ENCODE measurements at places on chromosomes 6 and 20.

GRCh38 chr6:158954753-158955152 is 45.2 kb downstream of the RSPH3 start:
- no peak for DNase-seq

DNA sequence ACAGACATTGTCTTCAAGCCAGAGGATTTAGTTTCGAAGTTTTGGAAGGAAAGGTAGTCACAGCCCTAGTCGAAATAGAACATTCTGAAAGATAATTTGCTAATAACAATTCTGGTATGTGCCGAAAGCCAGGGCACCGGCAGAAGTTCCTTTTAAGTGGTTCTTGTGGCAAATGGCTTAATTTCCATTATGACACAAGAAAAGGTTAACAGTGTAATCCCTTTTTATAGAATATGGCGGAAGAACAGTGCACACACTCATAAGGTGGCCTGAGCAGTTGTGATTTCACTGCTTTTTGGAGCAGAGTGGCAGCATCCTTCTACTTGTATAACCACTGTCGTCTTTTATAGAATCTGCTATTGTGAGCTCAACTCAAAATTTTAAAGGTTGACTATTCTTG is 152.4 kb downstream of the SASH1 start:
- no peak for DNase-seq

DNA sequence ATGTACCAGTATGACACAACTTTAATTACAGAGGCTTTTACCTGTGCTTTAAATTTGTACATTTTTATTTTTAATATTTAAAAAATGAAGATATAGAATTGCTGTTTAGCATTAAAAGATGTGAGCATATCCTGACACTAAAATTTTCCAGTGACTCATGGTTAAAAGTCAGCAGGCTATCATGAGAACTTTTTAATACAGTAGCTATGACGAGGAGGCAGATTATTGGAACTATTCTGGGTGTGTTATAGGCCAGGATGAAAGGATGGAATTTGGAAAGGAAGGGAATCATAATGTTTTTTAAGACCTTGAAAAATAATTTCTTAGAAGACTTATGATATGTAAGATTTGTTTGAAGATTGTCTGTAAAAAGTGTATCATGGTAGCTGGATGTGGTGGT is 91.0 kb downstream of the GFRA4 start:
- no peak for DNase-seq

DNA sequence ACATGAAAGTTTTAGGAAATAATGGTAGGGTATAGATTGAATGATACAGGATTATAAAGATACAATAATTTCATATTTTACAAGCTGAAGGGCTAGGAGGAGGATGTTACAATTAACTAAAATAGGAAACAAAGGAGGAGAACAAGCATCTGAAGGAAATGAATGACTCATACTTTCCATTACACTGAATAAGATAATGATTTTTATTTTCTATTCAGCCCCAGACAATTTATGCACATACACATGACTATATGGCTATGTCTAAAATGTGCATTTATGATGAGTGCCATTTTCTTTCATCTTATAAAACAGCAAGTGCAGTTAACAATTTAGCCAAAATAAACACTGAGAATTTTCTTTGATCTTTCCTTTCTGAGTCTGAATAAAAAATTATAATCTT is 994.6 kb upstream of the ADGRB3 start:
- no peak for DNase-seq

DNA sequence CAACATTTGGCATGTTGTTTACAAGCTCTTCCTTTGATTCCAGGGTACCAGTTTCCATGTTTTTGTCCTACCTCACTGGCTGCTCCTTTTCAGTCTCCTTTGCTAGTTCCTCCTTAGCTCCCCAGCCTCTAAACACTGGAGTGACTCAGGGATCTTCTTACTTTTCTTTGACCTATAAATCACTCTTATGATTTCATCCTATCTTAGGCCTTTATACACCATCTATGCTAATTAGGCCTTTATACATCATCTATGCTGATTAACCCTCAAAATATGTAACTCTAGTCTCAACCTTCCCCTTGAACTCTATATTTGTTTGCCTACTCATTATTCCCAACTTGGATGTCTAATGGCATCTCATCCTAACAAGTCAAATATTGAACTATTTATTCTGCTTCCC is 9.5 kb downstream of the TMEM30A start:
- DNase-seq = no peak

- no peak for DNase-seq
Observed at GRCh38 chr6:56913285-56914074, 41.4 kb upstream of the BEND6 start.

DNA sequence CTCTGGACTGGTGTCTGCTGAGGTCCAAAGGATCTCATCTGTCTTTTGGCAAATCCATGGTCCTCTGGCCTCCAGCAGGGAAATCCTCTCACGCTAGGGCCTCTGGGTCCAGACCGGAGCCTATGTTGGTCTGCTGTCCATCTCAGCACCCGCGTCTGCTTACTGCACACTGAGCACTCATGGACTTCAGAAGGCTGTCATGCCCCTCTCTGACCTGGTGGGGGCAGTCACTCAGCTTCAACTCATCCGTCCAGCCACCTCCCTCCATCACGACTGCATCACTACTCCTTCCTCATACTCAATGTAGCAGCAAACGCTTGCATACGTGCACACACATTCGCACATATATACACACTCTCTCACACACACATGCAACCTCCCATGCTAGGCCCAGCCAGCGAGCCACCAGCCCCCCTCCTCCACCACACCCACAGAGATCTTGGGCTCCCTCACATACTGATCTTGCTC is 33.3 kb downstream of the GABRR2 start:
- DNase-seq = no peak

DNA sequence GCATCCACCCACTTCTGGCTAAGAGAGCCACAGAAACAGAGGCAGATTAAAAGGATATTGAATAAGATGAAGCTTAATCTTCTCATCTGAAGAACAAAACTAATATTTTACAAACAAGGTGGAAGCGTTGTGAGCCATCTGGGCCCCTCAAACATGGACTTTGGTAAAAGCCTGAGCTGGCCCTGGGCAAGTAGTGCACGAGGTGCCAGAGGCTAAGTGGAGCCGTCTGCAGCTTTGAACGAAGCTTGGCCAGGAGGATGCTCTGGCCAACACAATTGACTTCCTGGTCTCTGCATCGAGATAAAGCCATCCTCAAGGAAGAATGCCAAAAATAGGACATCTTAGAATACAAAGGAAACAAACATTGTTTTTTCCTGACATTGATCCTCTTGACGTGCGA is 53.2 kb upstream of the PLEKHG1 start:
- DNase-seq = no peak

GRCh38 chr20:9353180-9353915 is 161.0 kb upstream of the LAMP5 start:
- no peak for DNase-seq

- peak; percentile 54 for DNase-seq
Observed at GRCh38 chr6:88982720-88983119, 19.3 kb upstream of the RNGTT start.

GRCh38 chr20:58511364-58511763 is 3.8 kb downstream of the APCDD1L start:
- no peak for DNase-seq

- DNase-seq = no peak
Observed at GRCh38 chr20:62952373-62952967, at the start of gene SLC17A9. Gene SLC17A9 (plus strand): TSS chr20:62952709. CDS start chr20:62952831, 122 bp downstream.

GRCh38 chr6:8278562-8278961 is 156.8 kb downstream of the SLC35B3 start:
- no peak for DNase-seq

DNA sequence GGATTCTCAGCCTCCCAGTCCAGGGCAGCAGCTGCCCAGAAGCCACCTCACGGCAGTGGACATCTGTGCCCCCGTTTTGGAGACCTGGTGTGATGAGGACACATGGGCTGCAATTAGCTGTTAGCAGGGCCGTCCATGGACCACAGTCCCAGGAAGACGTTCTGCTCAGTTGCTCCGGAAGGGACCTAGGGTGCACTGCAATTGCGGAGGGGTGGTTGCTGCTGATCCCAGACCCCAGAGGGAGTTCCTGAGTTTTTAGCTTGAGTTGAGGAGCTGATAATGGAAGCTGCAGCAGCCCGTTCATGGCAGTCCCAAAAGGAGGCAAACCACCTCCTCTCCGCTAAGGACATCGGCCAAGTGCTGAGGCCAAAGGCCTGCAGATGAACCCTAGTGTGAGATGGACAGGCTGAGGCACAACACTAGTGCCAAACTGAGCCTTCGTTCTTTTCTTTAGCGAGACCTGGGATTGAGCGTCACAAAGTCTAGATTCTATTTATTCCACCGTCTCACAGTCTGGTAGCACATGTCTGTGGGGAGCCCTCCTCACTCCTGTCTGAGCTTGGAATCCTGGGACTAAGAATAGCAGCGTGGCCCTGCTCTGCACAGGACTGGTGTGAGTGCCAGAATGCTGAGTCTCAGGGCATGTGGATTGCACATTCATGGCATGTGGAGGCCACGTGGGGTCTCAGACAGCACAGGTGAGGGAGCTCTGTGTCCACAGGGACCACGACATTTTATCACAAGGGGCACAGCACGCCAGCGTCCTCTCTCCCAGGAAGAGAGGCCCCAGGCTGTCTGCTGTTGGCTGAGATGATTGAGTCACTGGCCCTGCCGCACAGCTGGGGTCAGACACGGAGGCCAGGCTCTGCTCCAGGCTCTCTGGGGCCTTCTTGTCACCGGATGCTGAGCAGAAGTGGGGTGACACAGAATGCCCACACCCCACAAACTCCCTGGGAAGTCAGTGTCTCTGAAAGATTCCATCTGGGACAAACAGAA is 113.4 kb downstream of the PSMB1 start:
- no peak for DNase-seq

DNA sequence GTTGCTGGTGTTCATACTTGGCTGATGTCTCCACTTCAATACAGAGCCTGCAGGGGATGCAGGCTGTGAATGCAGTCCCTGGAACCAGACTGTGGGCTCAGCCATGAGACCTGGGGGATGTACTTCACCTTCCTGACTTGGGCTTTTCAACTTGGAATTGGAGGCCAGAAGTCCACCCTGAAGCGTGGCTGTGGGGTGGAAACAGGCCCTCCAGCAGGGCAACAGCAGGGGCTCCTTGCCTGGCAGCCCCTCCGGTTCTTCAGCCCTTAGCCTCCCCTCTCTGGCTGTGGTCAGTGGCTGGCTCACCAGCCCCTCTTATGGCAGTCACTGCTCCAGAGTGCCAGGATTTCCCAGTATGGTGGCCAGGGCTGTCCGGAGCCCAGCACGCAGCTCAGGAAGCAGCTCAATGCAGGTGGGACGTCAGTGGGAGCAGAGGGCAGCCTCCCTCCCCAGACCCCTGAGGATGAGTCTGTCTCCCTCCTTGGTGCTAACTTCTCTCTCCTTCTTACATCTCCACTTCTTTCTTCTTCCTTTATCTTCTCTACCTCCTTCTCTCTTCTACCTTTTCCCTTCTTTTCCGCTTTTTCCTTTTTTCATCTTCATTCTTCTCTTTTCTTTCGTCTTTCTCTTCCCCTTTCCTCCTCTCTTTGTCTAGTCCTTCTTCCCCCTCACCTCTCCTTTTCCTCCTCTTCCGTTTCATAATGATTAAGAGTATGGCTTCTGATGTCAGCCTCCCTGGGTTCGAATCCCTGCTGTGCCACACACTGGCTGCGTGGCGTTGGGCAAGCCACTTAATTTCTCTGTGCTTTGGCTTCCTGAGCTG is 45.3 kb downstream of the SLC52A3 start:
- DNase-seq = no peak

GRCh38 chr6:122063076-122063475 is 336.4 kb upstream of the HSF2 start:
- no peak for DNase-seq

DNA sequence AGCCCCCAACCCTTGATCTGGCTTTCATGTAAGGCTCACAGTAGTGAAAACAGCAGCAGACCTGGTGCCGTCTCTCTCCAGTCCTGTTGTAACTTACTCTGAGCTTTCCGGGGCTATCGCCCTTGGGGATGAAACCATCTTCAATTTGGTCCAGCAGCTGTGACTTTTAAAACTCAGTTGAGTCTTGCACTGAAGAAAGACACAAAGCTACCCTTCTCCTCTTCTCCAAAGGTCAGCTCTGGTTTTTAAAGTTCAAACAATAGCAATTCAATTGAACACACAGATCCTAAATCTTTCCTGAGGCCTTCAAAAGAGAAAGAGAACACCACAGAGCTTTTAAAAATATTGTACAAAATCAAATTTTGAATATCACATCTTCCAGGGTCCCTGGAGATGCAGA is 83.5 kb downstream of the SNX5 start:
- no peak for DNase-seq

GRCh38 chr20:63522091-63522868 is 1.7 kb downstream of the PPDPF start:
- no peak for DNase-seq

DNA sequence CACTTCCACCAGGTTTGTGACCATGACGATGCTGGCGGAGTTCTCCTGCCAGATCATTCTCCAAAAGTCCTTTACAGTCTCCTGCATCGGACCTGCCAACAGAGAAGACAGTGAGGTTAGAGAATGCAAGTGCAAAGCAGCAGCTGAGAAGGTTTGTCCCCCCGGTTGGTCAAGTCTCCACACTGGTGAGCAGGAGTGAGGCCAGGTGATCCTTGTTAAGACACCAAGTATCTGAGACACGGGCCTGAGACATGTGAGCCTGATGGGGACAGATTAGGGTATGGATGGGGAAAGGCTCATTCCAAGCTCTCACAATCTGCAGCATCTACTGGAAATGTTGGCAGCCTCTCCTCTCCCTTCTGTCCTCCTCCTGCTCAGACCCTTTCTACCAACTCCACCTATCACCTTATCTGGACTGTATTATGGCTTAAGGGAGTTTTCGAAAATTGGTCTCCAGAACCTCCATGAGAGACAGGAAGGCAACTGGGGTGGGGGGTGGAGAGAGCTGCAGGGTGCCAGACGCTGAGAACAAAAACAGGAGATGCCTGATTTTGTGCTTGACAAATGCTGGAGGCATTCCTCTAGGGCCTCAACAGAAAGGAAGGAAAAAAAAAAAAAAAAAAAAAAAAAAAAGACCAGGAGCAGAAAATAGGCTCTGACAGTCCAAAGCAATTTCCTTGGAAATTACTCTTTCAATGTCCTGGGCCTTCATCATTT is 500.4 kb upstream of the CHD6 start:
- no peak for DNase-seq

- no peak for DNase-seq
Observed at GRCh38 chr6:90483116-90483839, 103.6 kb downstream of the MAP3K7 start.

DNA sequence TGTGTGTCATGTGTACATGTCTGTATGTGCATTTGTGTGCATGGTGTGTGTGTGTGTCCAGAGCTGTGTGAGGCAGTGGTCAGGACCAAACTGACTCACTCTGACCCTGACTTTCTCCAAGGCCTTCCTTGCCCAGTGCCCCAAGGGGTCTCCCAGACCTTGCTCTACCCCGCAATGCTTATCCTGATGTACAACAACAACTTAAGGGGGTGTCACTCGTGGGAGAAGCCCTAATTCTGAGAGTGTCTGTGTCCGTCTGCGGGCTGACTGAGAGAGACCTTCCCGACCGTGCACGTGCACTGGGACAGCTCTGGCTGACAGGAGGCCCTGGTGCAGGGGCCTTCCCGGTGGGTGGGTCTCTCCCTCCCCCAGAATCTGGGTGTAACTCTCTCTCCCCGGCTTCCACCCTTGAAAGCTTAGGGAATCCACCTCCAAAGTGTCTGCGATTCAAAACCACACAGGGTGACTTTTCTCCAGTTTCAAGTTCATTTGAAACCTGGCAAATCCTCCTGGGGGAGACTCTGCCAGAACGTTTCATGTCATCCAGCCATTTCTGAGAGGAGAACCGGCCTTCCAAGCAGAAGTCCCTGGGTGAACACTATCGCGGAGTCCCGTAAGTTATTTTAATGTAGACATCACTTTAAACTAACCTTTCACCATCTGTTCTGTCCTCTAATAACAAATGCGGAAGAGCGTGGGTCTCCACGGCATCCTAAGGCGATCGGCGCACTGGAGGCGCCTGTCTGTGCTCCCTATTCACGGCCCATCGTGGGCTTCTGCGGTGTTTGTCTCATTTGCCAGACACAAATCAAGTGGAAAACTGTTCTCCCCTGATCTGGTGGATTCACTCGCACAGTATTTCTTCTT is 225.5 kb downstream of the TAF4 start:
- DNase-seq = no peak
